Keratinocyte (primary cell): ENCODE measurements at places on chromosomes 16 and 17. TPM values are rescaled to one million over a fixed set of nuclear protein-coding genes. Genes with fewer than 3 reads are reported as not detected.
A peak's percentile ranks its signal among the peaks of the same experiment; 100 is the strongest.

- no peaks in the 10 kb centered on the region for H3K27me3 ChIP-seq
- no peak for DNase-seq
Measured at GRCh38 chr16:17926461-17926860, 410.1 kb downstream of the NPIPA8 start.

DNA sequence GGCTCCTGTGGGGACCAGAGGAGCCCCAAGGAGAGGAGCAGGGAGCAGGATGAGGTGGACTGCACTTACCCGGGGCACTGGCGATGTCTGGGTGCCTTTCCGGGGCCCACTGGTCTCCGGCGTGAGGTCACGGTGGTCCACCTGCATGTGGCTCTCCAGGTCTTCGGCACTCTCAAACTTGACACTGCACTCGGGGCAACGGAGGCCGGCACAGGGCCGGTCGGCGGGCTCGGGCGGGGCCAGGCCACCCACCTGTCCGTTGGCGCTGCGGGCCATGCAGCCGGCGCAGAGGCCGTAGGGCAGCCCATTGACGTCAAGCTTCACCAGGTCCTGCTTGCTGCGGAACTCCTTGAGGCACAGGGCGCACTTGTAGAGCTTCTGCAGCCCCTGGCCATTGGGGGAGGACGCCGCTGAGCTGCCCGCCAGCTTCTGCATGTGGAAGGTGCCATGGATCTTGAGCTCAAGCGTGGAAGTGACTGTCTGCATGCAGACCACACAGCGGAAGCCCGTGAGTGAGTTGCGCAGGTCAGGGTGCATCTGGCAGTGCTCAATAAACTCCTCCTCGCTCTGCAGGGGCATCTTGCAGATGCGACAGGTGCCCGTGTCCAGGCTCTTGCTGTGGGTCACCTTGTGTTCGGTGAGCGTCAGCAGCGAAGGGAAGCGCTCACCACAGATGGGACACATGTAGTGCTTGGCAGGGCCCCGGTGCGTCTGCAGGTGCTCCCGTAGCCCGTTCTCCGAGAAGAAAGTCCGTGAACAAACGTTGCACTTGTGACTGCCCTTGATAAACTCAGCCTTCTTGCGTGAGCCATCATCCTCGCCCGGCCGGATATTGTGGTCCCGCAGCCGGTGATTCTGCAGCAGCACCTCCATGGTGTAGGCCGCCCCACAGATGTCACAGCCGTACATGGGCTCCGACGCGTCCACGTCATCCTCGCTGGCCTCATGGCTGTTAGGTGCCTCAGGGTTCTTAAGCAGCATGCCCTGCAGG is 220.0 kb downstream of the ZNF423 start:
- H3K36me3 ChIP-seq = no peaks in the 10 kb centered on the region
- no peak overlapping the region for H3K4me3 ChIP-seq
- peaks cover 3% of the 10 kb centered on the region for H3K27me3 ChIP-seq
- H3K27ac ChIP-seq = no peak overlapping the region
- no peaks in the 10 kb centered on the region for H3K4me1 ChIP-seq

- no peak within 1 kb of the TSS for H3K27ac ChIP-seq
- H3K4me3 ChIP-seq = no peak within 1 kb of the TSS
- no peaks in the 10 kb centered on the region for H3K27me3 ChIP-seq
- no peak for DNase-seq
- H3K36me3 ChIP-seq = peaks cover 51% of the 10 kb centered on the region
Measured at GRCh38 chr17:28613931-28614381, at the start of gene RSKR. Gene RSKR (minus strand): TSS chr17:28614185. CDS start chr17:28614161, 24 bp downstream.

- H3K4me3 ChIP-seq = no peak overlapping the region
- no peak for DNase-seq
- H3K27ac ChIP-seq = no peak overlapping the region
- no peaks in the 10 kb centered on the region for H3K36me3 ChIP-seq
Measured at GRCh38 chr16:9297437-9298113, 206.1 kb downstream of the HAPSTR1 start.

DNA sequence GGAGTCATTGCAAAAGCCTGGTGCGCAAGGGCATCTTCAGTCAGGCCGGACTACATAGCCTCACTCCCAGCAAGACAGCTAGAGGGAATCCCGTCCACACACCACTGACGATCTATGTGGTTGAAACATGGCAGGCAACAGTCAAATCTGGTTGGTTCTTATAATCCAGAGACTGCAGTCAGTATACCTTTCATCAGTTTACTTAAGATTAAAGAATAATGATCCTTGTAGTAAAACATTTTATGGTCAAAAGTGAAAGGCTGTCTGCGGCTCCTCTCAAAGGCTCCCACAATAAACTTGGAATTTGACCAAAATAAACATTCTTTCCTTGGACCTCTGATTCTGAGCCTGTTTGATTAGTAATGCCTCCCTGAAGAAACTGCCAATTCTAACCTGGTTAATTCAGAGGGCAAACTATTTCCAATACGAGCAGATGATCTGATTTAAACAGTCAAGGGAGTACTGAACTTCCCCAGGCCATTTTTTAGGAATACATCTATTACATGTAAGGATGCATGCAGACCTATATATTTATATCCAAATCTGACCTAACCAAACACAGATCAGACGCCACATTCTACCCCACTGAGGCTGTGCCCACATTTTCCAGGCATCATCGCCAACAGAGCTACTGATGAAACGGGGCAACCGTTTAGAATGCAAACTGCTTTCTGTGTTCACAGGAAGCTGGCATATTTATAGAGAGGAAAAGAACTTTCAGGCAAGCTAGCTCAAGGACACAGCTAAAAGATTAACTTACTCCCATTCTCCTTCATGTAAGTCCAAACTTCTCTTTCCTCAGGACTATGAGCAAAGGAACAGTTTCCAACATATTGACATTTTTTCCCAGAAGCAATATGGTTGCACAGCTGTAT is 15.3 kb upstream of the TXNDC11 start:
- no peak overlapping the region for H3K27ac ChIP-seq
- no peak overlapping the region for H3K4me3 ChIP-seq
- H3K27me3 ChIP-seq = no peaks in the 10 kb centered on the region
- no peaks in the 10 kb centered on the region for H3K4me1 ChIP-seq
- peaks cover 24% of the 10 kb centered on the region for H3K36me3 ChIP-seq
- no peak for DNase-seq

DNA sequence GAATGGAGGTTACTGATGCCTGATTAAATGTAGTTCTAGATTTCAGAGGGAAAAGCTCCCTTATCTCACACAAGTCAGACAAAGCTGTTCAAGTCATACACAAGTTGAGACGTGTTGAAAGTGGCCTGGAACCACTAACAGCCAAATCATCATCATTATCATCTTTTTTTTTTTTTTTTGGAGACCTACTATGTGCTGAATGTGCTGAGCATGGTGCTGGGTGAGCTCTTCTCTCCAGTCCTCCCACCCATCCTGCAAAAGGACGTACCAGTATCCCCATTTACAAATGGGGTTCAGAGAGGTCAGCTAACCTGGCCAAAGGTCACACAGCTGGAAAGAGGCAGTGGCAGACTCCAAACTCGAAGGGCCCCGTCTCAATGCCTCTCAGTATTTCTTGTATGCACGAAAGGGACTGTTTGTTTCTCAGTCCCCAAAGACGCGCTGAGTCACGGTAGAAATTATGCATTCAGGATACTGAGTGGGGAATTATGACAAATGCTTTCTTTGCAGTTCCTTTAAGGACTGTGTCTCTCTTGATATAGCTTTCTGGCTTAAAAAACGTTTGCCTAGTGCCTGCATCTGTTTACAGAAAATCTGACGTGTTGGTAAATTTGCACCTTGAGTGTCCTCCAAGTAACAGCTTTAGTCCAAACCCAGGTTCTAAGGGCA is 235.5 kb downstream of the XYLT1 start:
- no peak overlapping the region for H3K4me3 ChIP-seq
- H3K4me1 ChIP-seq = peaks cover 15% of the 10 kb centered on the region
- no peaks in the 10 kb centered on the region for H3K36me3 ChIP-seq
- DNase-seq = no peak
- no peaks in the 10 kb centered on the region for H3K27me3 ChIP-seq

DNA sequence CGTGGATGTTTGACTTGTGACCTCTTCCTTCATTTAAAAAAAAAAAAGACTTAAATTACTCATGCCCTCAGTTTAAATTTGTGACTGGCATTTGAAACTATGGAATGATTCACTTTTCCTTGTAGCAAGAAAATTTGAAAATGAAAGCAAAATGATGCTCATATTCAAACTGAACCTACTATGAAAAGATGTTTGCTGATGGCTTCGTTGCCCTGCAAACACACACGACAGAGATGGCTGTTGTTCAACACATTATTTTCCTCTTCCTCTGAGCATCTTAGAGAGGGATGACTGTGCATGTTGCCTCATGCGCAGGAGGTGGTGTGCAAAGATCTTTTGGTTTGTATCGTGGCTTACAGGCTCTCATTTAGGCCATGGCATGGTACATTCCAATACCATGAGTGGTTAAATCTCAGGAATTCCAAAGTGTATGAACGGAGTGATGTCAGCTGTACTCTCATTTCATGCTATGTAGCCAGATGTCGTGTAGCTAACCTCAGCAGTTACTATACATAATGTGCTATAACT is 164.5 kb downstream of the PRKCA start:
- H3K4me1 ChIP-seq = peaks cover 50% of the 10 kb centered on the region
- peak overlapping the region; percentile 47 for H3K4me3 ChIP-seq
- DNase-seq = peak; percentile 89
- no peaks in the 10 kb centered on the region for H3K27me3 ChIP-seq
- H3K27ac ChIP-seq = peak overlapping the region; percentile 79
- H3K36me3 ChIP-seq = no peaks in the 10 kb centered on the region

GRCh38 chr17:34378664-34379101 is 15.7 kb upstream of the CCL1 start:
- DNase-seq = no peak
- no peaks in the 10 kb centered on the region for H3K27me3 ChIP-seq
- H3K4me3 ChIP-seq = no peak overlapping the region
- no peaks in the 10 kb centered on the region for H3K4me1 ChIP-seq
- H3K27ac ChIP-seq = no peak overlapping the region

DNA sequence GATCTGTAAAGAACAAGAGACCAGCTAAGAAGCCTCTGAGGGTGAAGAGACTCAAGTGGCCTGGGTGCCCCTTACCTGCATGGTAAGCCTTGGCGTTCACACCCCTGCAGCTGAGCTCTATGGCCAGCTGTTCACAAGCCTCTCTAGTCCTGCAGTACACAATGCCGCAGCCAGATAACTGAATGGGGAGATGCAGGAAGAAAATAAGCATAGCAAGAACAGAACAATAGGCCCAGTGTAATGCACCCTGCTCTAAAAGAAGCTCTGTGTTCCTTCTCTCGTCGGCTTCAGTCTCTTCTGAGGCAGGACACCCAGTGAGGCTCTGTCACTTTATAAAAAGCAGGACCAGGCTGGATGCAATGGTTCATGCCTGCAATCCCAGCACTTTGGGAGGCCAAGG is 5.4 kb downstream of the RECQL5 start:
- no peak overlapping the region for H3K27ac ChIP-seq
- H3K4me3 ChIP-seq = no peak overlapping the region
- H3K27me3 ChIP-seq = no peaks in the 10 kb centered on the region
- peaks cover 9% of the 10 kb centered on the region for H3K4me1 ChIP-seq

- peaks cover 13% of the 10 kb centered on the region for H3K4me1 ChIP-seq
- H3K27ac ChIP-seq = no peak overlapping the region
- DNase-seq = no peak
Measured at GRCh38 chr17:80416940-80417293, 1.9 kb downstream of the ENDOV start.

GRCh38 chr16:8885674-8886592 is 3.8 kb downstream of the LITAFD start:
- H3K27me3 ChIP-seq = no peaks in the 10 kb centered on the region
- H3K4me3 ChIP-seq = no peak overlapping the region
- H3K27ac ChIP-seq = no peak overlapping the region
- H3K36me3 ChIP-seq = peaks cover 14% of the 10 kb centered on the region
- no peak for DNase-seq
- peaks cover 26% of the 10 kb centered on the region for H3K4me1 ChIP-seq

GRCh38 chr16:4536391-4537106 is 2.0 kb downstream of the CDIP1 start:
- peaks cover 17% of the 10 kb centered on the region for H3K4me1 ChIP-seq
- H3K36me3 ChIP-seq = peaks cover 11% of the 10 kb centered on the region
- no peak for DNase-seq
- H3K27ac ChIP-seq = peak overlapping the region; percentile 70
- H3K4me3 ChIP-seq = peak overlapping the region; percentile 83

GRCh38 chr17:64281962-64282752 is 19.1 kb upstream of the TEX2 start:
- no peaks in the 10 kb centered on the region for H3K36me3 ChIP-seq
- H3K4me1 ChIP-seq = peaks cover 8% of the 10 kb centered on the region
- no peaks in the 10 kb centered on the region for H3K27me3 ChIP-seq

DNA sequence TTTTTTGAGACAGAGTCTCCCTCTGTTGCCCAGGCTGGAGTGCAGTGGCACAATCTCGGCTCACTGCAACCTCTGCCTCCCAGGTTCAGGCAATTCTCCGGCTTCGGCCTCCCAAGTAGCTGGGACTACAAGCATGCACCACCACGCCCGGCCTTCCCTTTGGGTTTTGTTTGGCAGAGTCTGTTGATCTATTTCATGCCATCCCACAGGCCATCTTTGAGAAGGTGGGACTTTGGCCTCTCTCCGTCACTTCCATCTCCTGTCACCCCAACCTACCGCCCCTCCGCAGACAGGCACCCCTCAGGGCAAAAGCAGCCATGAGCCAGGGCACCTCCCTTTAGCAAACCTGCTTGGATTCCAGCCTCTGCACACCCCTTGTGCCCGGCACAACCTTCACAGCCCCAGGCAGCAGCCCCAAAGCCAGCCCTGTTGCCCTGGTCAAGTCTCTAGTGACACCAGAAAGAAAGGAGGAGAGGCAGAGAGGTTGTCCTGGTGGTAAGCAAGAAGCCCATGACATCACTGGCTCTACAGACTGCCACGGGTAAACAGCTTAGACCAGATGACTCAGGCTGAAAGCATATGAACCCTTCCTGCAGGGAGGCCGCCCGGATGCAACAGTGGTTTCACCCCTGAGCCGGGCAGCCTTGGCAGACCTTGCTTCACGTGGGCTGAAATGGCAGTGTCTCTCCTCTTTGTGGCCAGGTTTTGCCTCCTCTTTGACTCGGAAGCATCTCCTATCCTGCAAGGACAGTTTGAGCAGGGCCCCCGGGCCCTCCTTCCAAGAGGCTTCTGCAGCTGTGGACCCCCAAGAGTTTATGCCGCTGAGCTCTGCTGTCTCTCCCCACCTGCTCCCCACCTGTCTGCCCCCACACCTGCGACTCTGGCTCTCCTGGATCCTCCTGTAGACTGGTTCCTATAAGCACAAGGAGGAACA is 8.1 kb upstream of the TIMP2 start:
- H3K27ac ChIP-seq = peak overlapping the region; percentile 33
- peaks cover 17% of the 10 kb centered on the region for H3K27me3 ChIP-seq
- H3K36me3 ChIP-seq = no peaks in the 10 kb centered on the region
- H3K4me3 ChIP-seq = no peak overlapping the region

GRCh38 chr17:76527430-76528111 is 9.9 kb downstream of the CYGB start:
- no peak overlapping the region for H3K27ac ChIP-seq
- no peak for DNase-seq
- no peaks in the 10 kb centered on the region for H3K27me3 ChIP-seq
- H3K4me3 ChIP-seq = no peak overlapping the region
- H3K36me3 ChIP-seq = no peaks in the 10 kb centered on the region
- H3K4me1 ChIP-seq = peaks cover 48% of the 10 kb centered on the region

GRCh38 chr16:31507929-31508705 is at the start of gene RUSF1:
Gene RUSF1 (minus strand): TSS chr16:31508391. CDS start chr16:31508373, 18 bp downstream.
- H3K4me3 ChIP-seq = peak within 1 kb of the TSS; percentile 89
- H3K4me1 ChIP-seq = peaks cover 7% of the 10 kb centered on the region
- H3K27me3 ChIP-seq = no peaks in the 10 kb centered on the region
- H3K36me3 ChIP-seq = peaks cover 4% of the 10 kb centered on the region

C16orf96 gene
- polyA plus RNA-seq = not detected in 3 replicates

CKLF gene
- polyA plus RNA-seq = 34.7 to 40.3 TPM (median 38.0 TPM) in 3 replicates

ABCA10 gene
- 0.14 to 0.99 TPM (median 0.46 TPM) in 3 replicates for polyA plus RNA-seq

ZNF688 gene
- 3.8 to 4.9 TPM (median 4.3 TPM) in 3 replicates for polyA plus RNA-seq

GLIS2 gene
- polyA plus RNA-seq = 0.63 to 2.3 TPM (median 1.0 TPM) in 3 replicates

APPBP2 gene
- polyA plus RNA-seq = 11.5 to 21.1 TPM (median 13.8 TPM) in 3 replicates

PRR35 gene
- polyA plus RNA-seq = not detected in 3 replicates
